ENCODE measurements at places on chromosomes 7 and 10.

- no peak for DNase-seq
Measured at GRCh38 chr7:70681469-70682350, 450.2 kb upstream of the GALNT17 start.

DNA sequence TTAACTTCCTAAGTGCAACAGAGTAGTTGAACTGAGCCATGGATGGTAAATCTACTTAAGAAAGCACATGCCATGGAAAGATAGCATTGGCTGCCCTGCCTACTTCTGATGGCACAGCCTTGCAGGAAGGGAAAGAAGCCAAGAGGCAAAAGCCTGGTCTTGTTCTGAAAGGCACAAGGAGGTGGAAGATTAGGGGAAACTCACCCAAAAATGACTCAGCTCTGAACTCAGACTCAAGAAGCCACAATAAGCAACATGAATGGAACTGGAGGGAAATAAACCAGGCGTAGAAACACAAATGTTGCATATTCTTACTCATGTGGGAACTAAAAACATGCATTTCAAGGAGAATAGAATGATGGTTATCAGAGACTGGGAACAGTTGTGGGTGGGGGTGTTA, 20.8 kb upstream of the ALOX5 start:
- DNase-seq: no peak

DNA sequence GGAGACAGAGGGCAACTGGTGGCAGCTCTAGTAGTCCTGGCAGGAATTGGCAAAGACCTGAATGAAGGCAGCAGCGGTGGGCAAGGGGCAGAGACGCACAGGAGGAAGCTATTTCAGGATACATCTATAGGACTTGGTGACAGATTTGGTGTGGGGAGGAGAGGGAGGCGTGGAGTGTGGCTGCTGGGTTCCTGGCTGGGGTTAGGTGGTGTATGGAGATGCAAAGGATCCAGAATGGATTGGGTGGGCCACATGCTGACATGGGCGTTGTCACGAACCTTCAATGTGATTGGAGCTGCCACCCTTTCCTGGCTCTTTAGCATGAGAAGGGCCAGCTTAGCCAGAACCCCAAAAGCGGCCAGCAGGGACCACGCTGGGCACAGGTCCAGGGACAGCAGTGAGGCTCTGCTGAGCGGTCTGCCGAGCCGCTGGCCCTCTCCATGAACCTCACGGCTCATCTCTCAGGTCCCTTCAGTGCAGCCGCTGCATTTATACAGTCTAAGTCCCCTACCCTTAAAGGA, 10.2 kb upstream of the ADCY1 start:
- DNase-seq: no peak

GRCh38 chr7:66576646-66577045, 52.0 kb upstream of the KCTD7 start:
- no peak for DNase-seq

- no peak for DNase-seq
Measured at GRCh38 chr7:159010937-159011721, 133.5 kb downstream of the VIPR2 start.

DNA sequence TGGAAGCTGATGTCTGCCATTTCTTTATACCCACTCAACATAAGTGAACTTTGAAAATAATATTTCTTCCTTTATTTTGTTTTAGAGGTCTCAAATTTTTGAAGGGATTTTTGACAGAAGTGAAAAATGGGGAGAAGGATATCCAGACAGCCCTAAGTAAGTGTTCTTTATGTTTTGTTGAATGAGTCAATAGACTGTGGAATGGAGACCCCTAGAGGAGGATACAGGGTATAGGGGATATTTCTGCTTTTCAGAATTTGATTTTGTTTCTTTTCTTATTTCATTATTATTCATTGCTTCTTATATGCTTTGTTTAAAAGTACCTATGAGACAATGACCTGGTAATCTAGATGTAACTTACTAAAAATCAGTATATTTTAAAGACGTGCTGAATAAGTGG, 34.4 kb downstream of the PLEKHA8 start:
- no peak for DNase-seq

GRCh38 chr7:33832271-33832721, 73.0 kb upstream of the BMPER start:
- no peak for DNase-seq

GRCh38 chr7:133348250-133348649, 95.4 kb downstream of the EXOC4 start:
- no peak for DNase-seq

DNA sequence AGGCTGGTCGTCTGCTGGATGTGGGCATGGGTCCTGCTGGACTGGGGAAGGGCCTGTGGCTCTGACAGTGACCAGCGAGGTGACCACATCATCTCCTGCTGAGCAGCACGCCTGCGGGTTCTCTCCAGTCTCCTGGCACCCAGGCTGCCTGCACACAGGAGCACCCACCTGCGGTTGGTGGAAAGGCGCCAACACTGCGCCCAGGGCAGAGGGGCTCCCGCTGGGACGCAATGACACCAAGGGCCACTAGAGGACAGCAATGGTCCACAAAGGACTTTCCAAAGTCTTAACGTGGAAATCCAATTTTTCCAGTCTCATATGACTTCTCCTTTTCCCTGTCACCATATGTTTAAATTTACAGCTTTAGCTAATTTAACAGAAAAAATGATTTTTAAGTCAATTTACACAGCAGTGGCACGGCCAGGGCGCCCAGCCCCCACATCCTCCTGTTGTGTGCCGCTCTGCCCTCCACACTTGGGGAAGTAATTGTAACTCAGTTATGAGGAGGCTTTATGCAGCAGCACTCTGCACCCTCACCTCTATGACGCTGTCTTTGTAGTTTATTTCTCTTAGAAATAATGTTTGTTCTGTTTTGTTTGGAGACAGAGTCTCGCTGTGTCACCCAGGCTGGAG, 38.1 kb downstream of the CFAP46 start:
- DNase-seq: no peak

DNA sequence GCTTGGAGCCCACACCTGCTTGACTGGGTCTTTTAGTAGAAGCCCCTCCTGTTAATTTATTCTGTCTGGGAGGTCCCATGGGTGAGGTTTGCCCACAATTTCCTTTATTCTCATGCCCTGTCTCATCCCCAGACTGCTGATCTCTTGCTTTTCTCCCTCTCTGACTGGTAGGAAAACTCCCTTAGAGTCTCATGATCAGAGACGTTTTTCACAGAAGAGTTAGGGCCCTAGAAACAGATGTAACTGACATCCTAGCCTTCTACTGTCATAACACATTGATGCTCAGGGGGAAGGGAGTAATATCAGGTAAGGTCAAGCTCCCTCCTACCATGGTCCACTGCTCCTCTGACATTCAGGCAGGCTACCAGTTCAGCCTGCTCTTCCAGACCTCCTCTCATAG, 43.7 kb upstream of the WASL start:
- DNase-seq: no peak

- no peak for DNase-seq
Measured at GRCh38 chr10:129662426-129662825, 195.4 kb downstream of the MGMT start.

- no peak for DNase-seq
Measured at GRCh38 chr7:99624484-99624883, 7.7 kb downstream of the ZSCAN25 start.

- no peak for DNase-seq
Measured at GRCh38 chr10:97185326-97186058, at the start of gene SLIT1. Gene SLIT1, minus strand, starts transcription at chr10:97185959. Its CDS starts 285 bp downstream, at chr10:97185674.

DNA sequence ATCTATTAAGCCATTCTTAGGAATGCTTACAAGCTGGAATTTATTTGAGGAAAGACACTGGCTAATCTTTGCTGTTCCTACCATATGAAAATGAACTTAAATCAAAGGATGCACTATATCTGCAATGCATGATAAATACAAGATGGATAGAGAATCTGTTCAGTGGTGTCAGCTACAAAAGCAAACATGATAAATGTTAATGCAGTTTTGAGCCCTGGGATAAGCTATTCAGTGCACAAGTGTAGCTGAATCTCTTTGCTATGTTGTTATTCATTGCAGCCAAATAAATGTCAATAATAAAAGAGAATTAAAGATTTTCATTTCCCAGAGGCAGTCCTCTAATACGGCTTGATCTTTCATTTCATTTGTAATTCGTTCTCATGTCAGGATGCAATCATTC, 223.8 kb upstream of the KAT6B start:
- DNase-seq: no peak

DNA sequence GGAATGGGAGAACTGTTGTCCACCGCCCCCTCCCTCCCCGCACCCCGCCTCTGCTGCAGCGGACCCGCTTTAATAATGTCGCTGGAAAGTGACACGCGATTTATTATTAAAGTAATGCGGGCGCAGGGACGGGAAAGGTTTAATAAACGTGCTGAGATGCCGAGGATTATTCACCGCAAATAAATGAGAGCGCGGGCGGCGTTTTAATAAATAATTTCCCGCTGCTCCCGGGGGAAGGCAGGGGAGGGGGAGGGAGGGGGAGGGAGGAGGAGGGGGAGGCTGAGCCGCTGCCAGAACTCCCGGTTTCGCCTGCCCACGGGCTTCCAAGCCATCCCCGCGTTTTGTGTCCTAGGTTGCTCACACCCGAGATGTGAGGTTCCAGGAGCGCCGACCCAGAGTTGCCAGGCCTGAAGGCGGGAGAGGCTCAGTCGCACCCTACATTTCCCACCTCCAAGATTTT, 5.1 kb downstream of the KAZALD1 start:
- no peak for DNase-seq

DNA sequence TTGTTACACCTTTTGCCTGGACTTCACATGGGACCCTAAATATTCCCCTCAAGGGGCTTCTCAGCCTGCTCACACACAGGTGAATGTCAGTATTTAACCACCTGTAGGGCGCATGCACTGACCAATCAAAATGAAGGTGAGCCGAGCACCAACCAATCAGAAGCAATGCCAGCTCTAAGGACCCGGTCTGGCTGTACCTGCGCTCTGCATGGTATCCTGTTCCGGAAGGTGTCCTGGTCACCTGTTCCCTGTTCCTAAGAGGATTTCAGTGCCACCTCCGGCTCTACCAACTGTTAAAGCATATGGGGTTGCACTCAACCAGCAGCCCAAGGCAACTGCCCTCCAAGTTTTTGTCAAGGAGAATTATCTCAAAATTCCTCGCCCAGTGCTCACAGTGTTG, 18.4 kb upstream of the CALN1 start:
- DNase-seq: no peak

- peak; percentile 53 for DNase-seq
Measured at GRCh38 chr10:99612167-99612831, 7.9 kb downstream of the SLC25A28 start.

GRCh38 chr7:114986190-114987180, 64.6 kb downstream of the MDFIC start:
- no peak for DNase-seq

DNA sequence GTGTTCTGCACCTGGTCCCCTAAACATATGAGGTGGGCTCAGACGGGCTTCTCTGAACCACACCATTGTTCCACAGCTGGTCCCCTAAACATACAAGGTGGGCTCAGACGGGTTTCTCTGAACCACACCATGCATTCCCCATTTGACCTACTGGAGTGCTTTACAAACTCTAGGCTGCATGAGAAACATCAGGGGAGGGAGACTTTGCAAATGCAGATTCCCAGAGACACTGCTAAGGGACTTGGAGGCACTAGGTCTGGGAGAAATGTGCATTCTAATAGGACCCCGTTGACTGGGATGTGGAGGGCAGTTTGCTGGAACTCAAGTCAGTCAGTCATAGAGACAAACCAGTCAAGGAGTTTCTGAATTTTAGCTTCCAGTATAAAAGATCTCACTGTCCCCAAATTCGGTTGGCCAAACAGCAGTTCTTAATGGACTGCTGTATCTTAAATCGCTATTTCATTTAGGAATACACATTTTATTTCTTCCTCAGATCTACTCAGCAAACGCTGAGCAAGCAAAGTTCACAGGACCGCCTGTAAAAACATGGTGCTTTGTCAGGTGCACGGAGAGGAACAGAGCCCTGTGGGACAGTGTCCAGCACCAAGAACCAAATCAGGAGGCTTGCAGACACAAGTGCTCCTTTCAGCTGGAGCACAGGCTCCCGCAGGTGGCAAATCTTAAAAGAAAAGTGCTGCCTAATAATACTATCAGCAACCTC, 198.8 kb downstream of the SFMBT2 start:
- DNase-seq: no peak

- peak; percentile 26 for DNase-seq
Measured at GRCh38 chr10:14146025-14146424, 184.7 kb downstream of the FRMD4A start.

GRCh38 chr10:28763471-28764170, 86.3 kb downstream of the BAMBI start:
- no peak for DNase-seq

GRCh38 chr7:88268858-88269257, 37.8 kb downstream of the STEAP4 start:
- DNase-seq: no peak

DNA sequence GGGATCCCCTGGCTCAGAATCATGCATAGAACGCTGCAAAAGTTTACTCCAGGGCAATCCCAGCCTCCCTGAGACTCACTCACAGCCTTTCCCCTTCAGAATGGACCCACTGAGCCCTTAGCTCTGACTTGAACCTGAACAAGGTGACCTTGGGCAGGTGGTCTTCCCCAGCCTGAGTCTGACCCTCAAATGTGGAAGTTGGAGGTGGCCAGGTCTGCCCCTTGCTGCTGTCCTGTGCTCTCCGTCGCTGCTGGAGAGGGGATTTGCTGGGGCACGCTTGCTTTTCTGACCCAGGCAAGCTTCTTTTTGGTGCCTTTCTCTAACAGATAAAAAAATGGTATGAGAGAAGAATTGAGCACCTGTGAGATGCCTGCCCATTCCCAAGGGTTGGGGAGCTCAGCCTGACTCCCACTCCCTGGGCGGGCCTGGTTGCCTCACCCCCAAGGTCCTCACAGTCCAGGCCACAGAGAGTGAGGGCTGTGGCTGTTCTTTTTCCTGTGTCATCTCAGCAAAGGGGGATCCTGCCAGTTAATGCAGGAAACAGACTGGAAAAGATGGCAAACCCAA, 46.6 kb upstream of the IGFBP3 start:
- DNase-seq: no peak

DNA sequence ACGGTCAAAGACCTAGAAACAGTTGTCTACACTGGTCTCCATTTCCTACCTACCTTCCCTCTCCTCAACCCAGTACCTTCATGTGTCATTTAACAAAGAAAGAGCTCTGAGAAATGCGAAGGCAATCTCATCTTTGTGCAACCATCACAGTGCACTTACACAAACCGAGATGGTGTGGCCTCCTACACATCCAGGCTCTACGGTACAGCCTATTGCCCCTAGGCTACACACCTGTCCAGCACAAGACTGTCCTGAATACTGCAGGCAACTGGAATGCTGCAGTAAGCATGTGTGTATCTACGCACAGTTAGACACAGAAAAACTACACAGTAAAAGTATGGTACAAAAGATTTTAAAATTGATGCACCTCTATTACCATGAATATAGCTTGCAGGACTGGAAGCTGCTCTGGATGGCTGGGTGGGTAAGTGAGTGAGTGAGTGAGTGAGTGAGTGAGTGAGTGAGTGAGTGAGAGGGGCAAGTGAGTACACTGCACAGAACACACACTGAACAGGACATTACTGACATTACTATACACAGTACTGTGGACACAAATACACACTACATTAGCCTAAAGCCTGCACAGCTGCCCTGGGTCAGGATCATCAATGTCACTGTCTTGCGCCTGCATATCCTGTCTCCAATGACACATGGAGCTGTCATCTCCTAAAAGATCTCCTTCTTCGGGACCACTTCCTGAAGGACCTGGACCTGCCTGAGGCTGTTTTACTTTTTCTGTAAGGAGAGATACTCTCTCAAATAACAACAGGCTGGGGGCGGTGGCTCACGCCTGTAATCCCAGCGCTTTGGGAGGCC, 18.5 kb downstream of the ITGB1 start:
- no peak for DNase-seq

Data from brain microvascular endothelial cell (primary cell).